ENCODE measurements at places on chromosomes 7 and 10. TPM values are rescaled to one million over a fixed set of nuclear protein-coding genes. Genes with fewer than 3 reads are reported as not detected.

The ELAPOR2 gene
- polyA plus RNA-seq = 25.8 TPM

The NUTM2B gene
- polyA plus RNA-seq = 0.90 TPM

The RBP4 gene
- polyA plus RNA-seq = not detected

DNA sequence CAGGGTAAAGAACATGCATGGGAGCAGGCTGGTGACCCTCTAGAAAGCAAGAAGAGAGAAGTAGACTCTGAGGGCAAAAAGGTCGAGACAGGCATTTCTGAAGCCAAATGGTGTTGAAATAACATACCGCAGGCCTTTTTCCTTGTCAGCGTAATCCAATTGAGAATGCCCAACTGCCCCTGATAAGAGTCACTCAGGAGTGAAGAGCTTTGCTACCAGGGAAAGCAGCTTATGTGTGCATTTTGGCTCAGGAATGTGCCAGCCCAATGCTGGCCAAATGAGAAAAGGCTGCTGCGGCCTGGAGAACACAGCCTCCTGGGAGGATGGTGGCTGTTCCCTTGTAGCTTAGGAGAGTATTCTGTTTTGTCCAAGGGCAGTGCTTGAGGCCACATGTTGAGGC is 61.4 kb upstream of the NFKB2 start:
- no peak for DNase-seq

DNA sequence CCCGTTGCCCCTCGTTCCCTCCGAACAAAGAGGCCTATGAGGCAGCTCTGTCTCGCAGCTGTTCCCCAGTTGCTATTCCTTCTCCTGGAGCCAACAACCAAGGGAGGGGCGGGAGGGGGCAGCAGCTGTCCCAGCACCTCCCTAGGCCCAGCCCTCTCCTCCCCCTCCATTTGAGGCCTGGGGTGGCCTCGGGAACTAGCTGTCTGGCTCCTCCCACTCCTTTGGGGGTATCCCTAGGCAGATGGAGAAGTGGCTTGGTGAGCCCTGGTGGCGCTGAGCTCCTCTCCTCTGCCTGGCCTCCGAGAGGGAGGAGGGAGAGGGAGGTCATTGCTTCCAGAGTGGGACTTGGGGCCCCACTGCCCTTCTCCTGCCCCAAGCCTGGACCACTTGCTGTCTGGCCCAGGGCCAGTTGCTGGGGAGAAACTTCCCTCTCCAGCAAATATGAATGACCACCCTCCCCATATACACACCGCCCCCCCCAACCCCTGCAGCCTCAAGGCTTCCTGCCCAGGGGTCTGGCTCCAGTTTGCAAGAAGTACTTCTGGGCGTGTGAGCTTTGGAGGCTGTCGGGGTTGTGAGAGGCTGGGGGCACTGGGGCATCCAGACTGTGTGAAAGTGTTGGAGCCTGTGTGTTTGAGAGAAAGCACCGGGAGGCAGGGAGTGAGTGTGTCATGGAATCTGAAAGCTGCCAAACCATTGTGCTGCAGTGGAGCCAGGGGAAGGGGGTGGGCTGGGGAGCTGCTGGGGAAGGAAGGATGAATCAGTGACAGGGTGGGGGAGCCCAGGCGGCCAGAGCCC is 3.1 kb downstream of the FLNC start:
- DNase-seq = peak; percentile 89

All from K562 (cell line).